Hippocampal formation (tissue), 2 donors: ENCODE measurements at places on chromosomes 16 and 17.
A peak's percentile ranks its signal among the peaks of the same experiment; 100 is the strongest.

GRCh38 chr16:24318680-24319079 is 62.5 kb downstream of the CACNG3 start:
- no peak for DNase-seq

DNA sequence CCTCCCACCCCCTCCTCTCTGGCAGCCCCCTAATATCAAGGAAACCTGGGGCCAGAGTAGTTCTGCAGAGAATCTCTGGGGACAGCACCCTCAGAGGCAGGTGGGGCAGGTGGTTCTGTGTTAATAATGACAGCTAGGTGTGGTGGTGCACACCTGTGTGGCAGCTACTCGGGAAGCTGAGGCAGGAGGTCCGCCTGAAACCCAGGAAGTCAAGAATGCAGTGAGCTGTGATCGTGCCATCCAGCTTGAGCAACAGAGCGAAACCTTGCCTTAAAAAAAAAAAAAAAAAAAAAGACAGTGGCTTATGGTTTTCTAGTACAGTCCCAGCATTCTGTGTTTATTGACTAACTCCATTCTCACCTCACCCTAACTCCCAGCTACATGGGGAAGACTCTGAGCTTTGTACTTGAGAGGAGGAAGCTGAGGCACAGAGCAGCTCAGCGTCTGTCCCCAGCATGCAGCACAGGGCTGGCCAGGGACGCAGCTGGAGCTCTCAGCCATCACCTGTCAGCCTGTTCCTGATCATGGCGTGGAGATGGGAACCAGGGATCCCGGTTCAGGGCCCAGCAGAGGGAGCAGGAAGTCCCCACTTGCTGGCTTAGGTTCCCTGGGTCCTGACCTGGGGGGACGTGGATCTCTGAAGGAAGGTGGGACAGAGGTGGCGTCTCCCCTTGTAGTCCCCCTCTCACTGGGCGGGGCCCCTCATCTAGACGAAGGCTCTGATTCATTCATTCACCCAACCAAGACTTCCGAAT is 6.1 kb downstream of the DBNDD1 start:
- no peak for DNase-seq

GRCh38 chr17:76545918-76546555 is 6.2 kb downstream of the PRCD start:
- no peak for DNase-seq

- DNase-seq: peak; percentile 30
Measured at GRCh38 chr17:29588562-29589411, 661 bp downstream of the GIT1 start.

DNA sequence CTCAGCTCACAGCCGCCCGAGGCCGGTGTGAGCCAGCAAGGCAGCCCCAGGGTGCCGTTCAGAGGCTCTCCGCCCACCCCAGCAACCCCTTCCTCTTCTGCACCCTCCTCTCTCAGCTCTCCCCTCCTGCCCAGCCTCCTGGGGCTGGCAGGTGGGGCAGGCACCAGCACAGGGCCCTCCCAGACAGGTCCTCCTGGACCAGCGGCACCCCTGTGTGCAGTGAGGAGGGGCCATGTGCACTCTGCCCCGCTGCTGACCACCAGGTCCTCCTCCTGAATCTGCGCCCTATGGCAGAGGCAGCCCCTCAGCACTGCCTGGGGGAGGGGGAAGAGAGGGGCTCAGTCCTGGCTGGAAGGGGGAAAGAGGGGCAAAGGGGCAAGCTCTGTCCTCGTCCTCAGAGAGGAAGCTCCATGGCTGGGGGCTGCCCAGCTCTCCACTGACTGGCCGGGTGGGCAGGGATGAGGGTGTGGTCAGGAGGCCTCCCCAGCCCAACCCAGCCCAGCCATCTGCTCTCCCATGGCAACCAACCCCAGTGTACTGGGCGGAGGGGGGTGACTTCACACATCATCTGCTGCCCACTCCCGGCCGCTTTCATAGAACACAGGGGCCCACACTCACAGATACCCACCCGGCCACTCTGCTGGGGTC is 5.4 kb upstream of the BCAR1 start:
- peak; percentile 52 for DNase-seq

DNA sequence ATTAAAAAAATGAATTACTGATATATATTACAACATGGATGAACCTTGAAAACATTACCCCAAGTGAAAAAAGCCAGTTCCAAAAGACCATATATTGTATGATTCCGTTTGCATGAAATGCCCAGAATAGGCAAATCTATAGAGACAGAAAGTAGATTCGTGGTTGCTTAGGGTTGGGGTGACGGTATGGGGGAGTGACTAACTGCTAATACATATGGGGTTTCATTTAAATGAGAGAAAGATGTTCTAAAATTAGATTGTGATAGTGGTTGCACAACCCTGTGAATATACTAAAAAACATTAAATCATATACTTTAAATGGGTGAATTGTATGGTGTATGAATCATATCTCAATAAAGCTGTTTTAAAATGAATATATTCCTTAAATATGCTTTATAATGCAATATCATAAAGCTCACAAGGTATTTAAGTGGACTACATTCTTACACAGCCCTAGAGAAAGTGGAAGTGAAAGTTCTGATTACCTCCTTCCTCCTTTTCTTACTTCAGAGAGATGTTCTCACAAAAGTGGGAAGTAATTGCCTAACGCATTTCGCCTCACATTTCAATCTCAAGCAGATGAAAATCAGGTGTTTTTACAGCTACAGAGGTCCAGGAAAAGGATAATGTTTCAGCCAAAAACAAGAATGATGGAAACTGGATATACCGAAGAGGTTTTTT is 142.7 kb upstream of the GNAO1 start:
- DNase-seq: no peak

DNA sequence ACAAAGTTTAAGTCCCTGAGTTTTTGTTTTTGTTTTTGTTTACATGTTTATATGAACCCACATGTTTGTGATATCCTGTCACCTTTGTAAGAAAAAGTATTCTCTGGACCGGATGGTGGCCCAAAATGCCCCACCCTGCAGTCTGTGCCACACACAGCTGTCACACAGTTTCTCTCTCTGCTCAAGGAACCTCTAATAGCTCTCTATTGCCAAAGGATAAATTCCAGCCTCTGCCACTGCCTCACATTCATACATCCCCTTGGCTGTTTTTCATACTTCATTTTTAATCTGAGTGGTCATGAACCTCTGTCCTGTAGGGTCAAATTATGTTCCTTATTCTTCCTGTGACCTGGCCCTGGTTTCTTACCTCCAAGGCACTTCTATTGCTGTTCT is 520.3 kb upstream of the CDH5 start:
- DNase-seq: no peak

GRCh38 chr17:46832945-46833839 is 14.7 kb upstream of the WNT3 start:
- peak; percentile 32 for DNase-seq

- no peak for DNase-seq
Measured at GRCh38 chr17:8038954-8039610, at the start of gene ALOX15B. Gene ALOX15B, plus strand, starts transcription at chr17:8039059. Its CDS starts 97 bp downstream, at chr17:8039156.

DNA sequence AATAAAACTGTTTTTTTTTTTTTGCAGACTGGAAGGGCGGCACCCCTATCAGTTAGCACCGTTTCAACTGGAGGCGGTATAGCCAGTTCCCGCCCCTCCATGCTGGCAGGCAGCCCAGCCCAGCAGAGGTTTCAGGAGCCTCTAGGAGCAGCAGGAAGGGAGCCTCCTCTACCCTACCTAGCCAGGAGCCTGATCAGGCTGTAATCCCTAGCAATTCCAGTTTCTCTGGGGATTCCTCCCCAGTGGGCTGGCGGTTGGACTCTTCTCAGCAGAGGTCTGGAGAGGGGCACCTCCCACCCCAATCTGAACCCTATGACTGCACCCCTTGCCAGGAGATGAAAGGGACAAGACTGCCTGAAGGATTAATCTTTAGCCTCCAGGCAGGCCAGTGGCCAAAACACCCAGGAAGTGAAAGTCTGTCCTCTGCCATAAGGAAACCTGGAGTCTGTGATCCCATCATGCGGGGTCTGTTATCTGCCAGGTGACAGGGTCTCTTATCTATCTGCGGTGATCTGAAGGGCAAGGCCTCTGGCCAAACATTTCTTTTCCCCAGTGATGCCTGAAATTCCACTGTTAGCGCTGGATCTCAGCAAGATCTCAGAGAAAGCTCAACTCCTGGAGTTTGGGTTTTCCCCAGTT is 4.9 kb upstream of the CDH1 start:
- DNase-seq: no peak
